ENCODE measurements at places on chromosomes 7 and 10.

DNA sequence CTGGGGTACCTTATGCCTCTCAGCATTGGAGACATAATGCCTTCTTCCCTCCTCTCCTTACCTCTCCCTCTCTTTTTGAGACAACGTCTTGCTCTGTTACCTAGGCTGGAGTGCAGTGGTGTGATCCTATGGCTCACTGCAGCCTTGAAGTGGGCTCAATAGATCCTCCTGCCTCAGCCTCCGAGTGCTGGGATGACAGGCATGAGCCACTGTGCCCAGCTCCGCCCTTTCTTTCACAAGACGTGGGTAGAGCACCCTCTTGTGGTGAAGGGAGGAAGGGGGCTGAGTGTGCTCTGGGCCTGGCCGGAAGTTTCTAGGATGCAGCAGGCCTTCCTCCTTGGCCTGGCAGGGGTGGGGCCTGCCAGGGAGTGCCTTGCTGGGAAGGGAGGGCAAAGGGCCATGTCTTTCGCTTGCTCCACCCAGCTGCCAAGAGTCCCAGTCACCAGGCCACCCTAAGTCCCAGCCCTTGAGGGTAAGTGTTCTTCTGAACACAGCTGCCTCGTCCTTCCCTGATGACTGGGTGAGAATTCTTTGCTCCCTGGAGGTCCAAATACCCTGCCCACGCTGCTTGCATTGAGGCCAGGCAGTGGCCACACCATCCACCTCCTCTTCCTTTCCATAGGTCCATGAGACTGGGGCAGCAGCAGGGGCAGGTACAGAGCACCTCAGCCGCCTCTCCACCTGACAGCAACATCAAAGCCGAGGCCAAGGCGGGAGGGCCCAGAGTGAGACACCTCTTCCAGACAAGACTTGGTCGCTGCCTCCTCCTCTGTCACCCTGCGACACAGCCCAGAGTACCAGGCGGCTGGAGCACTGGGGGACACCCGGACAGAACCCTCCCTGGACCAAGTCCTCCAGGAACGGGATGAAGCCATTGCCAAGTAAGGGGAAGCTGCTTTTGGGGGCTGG, 3.7 kb downstream of the ABHD11 start:
- DNase-seq: peak; percentile 66

GRCh38 chr7:54904986-54905385, 113.8 kb upstream of the EGFR start:
- no peak for DNase-seq

GRCh38 chr10:103845972-103846371, 9.4 kb downstream of the SH3PXD2A start:
- no peak for DNase-seq

DNA sequence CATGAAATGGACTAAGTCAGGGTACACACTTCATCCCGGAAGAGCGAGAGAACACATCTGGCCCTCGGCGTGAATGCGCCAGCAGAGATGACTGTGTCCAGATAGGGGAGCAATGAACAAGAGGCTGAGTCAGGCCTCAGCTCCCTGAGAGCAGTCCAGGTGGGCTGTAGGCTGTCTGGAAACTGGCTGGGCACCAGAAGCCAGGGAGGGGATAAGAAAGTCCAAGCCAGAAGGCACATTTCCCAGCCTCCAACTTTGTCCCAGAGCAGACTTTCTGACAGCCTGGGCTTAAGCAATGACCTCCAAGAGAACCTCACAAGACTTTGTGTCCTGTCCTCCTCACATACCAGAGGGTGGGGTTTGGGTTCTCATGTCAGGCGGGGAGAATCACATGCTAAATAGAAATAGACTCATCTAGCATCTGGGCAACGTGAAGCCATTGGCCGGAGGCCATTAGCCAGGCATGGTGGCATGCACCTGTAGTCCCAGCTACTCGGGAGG, 157.2 kb downstream of the ARHGAP12 start:
- DNase-seq: no peak

DNA sequence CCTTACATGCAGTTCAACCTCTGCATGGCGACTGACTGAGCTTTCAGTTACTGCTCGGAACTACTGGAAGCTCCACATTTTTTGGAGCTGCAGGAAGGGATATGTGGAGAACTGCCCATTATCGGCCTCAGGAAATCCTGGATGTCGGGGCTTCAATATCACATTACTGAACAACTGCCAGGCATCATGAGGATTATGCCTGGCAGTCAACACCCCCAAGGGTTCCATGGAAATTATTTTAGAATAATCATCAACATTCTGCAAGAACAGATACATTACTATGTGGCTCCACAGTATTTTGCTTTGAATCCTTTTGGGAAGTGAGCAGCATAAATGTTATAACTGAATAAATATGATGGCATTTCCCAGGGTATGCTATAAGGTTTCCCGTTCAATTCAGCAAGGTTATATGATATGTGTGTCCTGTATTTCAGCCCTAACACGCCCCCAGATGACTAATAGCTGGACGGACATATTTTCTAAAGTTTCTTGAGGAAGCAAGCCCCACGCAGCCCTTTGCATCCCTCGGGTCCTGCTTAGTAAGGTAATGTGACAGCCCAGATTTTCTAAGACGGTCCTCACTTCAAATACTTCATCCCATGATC, 53.0 kb upstream of the OPALIN start:
- DNase-seq: no peak

DNA sequence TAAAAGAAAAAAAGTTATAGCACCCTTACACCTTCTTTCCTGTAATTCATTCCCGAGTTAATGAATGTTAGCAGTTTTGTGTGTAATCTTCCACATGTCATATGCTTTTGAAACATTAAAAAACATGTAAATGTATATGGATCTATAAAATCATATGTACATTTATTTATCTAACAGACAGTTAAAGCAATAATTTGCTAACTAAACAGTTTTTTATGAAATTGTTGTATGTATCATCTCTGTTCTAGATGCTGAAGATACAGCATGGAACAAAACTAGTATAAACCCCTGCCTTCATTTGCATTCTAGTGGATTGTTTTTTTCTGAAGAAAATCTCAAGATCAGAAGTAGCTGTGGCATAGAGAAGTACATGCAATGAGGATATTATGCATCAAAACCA, 165.0 kb downstream of the POU6F2 start:
- DNase-seq: no peak

DNA sequence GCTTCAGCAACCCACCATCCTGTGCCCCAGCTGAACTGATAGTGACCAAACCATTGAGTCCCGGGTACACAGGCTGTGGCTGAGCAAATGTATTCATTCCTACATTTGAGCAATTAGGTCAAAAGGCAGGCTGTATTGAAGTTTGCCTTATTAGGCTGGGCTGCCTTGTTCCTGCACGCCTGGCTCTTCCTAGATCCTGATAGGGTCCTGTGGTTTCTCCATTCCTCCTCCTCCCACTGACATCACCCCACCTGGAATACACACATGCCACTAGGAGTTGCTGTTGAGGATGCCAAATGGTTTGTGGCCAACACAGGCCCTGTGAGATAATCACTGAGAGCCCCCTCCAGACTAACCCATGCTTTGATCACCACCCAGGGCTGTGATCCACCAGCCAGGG, 66.4 kb upstream of the FGFR2 start:
- no peak for DNase-seq

- no peak for DNase-seq
Observed at GRCh38 chr7:111041577-111041976, 49.4 kb upstream of the LRRN3 start.

DNA sequence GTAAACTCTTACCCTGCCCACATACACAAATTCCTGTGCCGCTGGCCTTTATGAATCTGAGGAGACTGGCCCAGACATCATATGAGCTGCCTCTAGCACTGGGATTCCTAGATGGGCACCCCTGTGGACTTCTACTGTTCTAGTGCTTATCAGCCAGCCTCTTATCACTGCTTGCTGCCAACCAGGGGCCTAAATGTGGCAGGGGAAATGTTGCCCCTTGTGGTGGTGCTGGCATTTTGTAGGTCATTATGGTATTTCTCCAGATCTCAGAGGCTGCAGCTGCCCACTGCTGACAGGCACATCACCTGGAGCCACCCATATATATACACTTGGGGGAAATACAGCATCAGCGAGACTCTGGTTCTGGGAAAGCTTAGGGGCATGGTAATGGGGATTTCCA, 5.4 kb downstream of the SFR1 start:
- DNase-seq: no peak

- DNase-seq: no peak
Observed at GRCh38 chr10:127737563-127738511, 852 bp downstream of the FOXI2 start.

GRCh38 chr7:151724920-151725584, 151.9 kb downstream of the PRKAG2 start:
- no peak for DNase-seq

- DNase-seq: no peak
Observed at GRCh38 chr10:78353636-78354035, 320.0 kb downstream of the RPS24 start.

GRCh38 chr7:37817996-37818720, 30.2 kb upstream of the NME8 start:
- DNase-seq: no peak

DNA sequence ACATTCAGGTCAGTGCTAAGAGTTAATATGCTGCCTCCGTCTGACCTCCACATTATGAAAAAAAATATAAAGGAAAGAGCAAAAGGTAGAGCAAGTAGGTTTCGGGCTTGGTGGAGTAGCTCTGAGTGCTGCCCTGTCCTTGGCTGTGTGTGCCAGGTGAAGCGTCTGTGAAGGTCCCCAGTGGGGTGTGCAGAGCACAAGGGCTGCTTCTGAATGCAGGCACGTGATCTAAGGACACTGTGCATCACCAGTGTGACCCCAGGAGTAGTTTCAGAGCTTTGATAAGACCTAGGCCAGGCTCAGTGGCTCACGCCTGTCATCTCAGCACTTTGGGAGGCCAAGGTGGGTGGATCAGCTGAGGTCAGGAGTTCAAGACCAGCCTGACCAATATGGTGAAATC, 36.0 kb downstream of the KLF6 start:
- DNase-seq: no peak

DNA sequence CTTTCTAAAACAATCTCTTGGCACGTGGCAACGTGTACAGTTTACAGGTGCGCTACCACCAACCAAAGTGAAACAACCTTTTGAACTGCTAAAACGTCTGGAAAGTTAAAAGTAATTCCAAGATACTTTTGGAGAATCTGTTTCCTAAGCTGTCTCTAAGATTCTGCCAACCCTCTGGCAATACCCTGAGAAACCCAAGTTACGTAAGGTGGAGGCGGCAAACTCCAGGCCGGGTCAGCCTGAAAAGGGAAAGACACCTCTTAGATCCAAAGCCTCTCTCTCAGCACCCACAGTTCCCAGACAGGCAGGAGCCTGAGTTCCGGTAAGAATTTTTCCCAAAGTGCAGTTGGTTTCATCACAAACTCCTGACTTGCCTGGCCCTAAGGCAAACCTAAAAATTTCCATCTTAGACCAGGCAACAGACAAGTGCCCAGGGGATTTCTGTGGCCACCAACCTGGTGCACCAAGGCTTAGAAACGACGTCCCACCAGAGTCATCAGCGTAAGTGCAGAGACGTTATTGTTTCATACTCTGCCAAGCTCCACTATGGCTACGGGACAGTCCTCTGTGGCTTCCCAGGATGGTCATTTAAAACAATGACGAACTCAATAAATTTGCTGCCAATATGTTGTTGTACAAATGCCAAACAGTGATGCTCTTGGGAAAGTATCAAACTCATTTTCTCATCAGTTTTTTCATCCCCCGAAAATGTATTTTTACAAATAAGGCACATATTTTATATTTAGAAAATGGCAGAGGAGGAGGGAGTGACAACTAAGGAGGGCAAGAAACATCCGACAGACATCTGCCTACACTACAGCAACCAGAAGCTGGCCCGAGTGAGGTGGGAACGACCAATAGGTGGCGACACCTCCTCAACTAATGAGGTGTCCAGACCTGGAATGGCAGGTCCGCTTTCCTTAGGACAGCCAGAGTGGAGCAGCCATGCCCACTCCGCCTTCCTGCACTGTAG, 205.8 kb upstream of the FRMD4A start:
- peak; percentile 78 for DNase-seq

GRCh38 chr7:79084423-79084822, 369.0 kb downstream of the MAGI2 start:
- DNase-seq: no peak

GRCh38 chr10:123558651-123559050, 107.5 kb upstream of the GPR26 start:
- DNase-seq: no peak

DNA sequence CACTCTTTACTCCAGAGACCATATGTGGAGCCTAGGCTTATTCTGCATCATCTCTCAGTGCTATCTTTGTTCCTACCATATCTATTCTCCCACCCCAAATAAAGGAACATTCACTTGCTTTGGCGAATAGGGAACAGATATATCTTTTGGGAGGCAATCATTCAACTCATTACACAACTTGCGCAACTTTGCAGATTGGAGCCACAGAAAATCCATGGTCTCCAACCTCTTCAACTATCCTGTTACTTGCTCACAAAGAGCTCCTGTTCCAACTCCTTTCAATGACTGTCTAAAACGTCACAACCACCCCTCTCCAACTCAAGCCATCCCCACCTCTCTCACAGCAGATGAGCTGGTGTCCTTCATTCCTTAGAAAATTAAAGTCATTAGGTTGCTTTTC, 203.7 kb downstream of the POU6F2 start:
- DNase-seq: no peak

DNA sequence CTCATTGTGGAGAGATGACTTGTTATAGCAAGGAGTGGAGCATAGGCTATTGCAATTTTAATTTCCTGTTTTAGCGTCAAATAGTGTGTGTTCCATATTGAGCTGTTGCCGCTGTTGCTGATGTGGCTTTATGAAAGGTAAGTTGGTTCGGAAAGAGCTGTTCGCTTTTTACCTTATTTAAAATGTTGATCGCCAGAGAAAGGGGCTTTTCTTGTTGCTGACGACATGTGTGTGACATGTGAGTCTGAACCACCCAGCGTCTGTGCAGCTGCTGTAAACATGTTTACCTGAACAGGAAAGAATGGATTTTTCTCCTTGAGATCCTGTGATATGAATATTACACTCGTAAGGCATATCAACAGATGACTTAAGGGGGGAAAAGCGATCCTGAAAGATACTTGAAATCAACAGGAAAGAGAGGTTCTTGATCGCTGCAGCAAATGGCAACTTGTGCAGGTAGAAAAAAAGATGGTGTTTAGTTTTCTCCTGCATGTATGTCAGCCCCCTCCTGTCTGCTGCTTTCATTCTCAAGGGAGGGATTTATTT, 2.5 kb downstream of the ZEB1 start:
- DNase-seq: no peak

- DNase-seq: no peak
Observed at GRCh38 chr7:125020801-125021200, 91.2 kb upstream of the POT1 start.

GRCh38 chr7:114930829-114931655, 9.1 kb downstream of the MDFIC start:
- peak; percentile 53 for DNase-seq

GRCh38 chr7:73988197-73988596, 39.8 kb upstream of the ELN start:
- no peak for DNase-seq
